ENCODE measurements at places on chromosomes 2 and 18.

- no peak for DNase-seq
Measured at GRCh38 chr2:134441153-134441863, 187.4 kb downstream of the MGAT5 start.

GRCh38 chr2:206611191-206611590 lies 31.1 kb upstream of the FAM237A start:
- no peak for DNase-seq

GRCh38 chr2:59204040-59204439 lies 962.9 kb upstream of the FANCL start:
- no peak for DNase-seq

GRCh38 chr2:134792186-134792585 lies 46.2 kb upstream of the ACMSD start:
- no peak for DNase-seq

- no peak for DNase-seq
Measured at GRCh38 chr2:50763776-50764175, 268.2 kb downstream of the NRXN1 start.

GRCh38 chr2:231355508-231356465 lies 39.7 kb upstream of the B3GNT7 start:
- no peak for DNase-seq

DNA sequence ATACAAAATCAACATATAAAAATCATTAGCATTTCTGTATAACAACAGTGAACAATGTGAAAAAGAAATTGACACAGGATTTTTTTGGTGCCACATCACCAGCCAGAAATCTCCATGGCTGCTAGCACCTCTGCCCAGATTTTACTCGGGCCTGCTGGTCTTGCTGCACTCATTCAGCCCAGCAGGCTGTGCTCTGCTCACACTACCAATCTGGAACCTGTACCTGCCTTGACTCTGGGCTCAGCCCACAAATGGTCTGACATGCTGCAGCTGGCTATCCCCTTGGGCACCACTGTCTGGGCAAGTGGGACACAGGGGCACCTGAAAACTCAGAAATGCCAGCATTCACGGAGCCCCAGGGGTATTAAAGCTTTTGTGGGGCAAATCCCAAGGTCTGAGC lies 392.5 kb upstream of the NRXN1 start:
- DNase-seq: peak; percentile 13
